Esophagus mucosa (tissue), 1 donor: ENCODE measurements at places on chromosomes 12 and 14. TPM values are rescaled to one million over a fixed set of nuclear protein-coding genes. Genes with fewer than 3 reads are reported as not detected.

MBD6 gene
- total RNA-seq: 50.5 TPM

FSCB gene
- total RNA-seq: not detected

RNFT2 gene
- total RNA-seq: 1.1 TPM

STXBP6 gene
- 0.56 TPM for total RNA-seq

KRT86 gene
- not detected for total RNA-seq

CPNE6 gene
- total RNA-seq: not detected

KRT82 gene
- total RNA-seq: not detected

PLCZ1 gene
- total RNA-seq: not detected

SLC22A17 gene
- total RNA-seq: 2.0 TPM

TBC1D30 gene
- total RNA-seq: 0.72 TPM

BEGAIN gene
- 0.68 TPM for total RNA-seq

PRR4 gene
- total RNA-seq: 0.64 TPM

SLC5A8 gene
- total RNA-seq: not detected
